Stimulated activated CD8-positive, alpha-beta memory T cell treated with anti-CD3 and anti-CD28 coated beads, Interleukin-15, amount 100 ng/mL, for 1 hour (primary cell): ENCODE measurements at places on chromosomes 1 and 21.
A peak's percentile ranks its signal among the peaks of the same experiment; 100 is the strongest.

DNA sequence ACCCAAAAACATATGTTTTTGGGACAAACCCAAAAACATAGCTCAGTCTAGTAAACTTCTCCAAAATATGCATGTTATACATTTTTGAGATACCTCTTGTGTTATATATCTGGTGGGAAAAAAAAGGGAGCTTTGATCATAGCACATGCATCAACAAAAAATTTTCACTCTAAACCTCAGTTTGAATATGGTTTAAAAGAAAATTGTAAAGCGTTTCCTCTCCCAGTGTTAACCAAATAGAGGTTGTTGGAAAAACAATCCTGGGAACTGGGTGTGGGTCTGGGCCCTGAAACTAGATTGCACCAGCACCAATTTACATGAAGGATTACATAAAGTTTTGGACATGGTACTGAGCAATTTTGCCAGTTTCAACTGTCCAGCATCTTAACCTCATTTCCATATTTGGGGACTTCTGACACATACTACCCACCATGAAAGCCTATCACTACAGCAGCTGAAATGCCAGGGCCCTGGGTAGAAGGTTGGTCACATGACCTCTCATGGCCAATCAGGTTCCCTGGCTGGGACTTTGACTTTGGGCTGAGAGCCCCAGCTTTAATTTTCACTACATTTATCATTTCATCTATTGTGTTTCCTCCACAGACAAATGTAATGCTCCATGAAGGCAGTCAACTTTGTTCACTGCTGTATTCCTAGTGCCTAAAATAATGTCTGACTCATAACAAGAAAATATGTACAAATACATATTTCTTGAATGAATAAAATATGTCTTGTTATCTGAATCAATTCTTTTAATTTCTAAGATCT is 150.7 kb downstream of the SETD4 start:
- no peak for DNase-seq

DNA sequence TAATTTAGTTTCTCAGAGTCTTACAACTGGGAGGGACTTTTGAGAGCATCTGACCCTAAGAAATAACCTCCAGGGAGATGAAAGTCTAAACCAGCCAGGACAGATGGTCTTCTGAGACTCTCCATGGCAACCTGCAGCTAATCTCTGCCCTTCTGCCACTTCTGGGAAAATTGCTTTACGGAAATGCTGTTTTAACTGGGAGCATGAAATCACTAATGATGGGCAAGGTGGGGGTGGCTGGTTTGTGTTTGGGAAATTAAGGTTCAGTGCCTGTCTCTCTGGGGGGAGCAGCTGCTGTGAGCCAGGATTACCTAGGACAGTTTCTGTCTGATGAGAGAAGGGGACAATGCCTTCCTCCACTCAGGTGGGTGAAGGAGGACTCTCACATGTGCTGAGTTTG is 33.2 kb downstream of the ROR1 start:
- no peak for DNase-seq

- peak; percentile 14 for DNase-seq
Measured at GRCh38 chr1:17438318-17439249, 893 bp downstream of the RCC2 start.

- no peak for DNase-seq
Measured at GRCh38 chr1:35657851-35658250, 16.5 kb upstream of the PSMB2 start.
